ENCODE measurements at places on chromosomes 2 and 18.

DNA sequence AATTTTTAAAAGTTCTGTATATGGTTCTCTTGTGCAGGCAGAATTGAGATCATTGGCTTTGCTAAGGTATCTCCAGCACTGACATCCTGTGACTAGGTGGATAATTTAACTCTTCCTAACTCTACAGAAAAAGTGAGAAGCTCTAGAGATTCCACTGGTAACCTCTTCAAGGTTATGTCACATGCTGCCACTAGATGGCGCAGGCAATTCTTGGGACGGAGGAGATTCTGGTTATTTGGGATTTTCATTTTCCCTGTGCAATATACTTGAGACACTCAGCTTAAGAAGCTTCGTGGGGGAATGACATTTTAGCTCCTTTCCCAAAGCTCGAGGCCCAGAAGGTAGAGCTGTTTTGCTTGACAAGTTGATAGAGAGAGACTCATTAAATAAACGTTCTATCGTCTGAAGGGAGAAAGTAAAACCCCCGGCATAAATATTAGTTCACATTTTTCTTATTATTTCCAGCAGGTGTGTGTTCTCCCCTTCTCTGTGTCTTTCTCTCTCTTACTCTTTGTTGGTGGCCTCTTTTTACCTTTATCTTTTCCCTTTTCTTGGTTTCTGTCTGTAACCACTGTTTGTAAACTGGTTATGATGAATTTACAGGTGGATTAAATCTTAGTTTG, 26.6 kb upstream of the LANCL1 start:
- no peak for DNase-seq

DNA sequence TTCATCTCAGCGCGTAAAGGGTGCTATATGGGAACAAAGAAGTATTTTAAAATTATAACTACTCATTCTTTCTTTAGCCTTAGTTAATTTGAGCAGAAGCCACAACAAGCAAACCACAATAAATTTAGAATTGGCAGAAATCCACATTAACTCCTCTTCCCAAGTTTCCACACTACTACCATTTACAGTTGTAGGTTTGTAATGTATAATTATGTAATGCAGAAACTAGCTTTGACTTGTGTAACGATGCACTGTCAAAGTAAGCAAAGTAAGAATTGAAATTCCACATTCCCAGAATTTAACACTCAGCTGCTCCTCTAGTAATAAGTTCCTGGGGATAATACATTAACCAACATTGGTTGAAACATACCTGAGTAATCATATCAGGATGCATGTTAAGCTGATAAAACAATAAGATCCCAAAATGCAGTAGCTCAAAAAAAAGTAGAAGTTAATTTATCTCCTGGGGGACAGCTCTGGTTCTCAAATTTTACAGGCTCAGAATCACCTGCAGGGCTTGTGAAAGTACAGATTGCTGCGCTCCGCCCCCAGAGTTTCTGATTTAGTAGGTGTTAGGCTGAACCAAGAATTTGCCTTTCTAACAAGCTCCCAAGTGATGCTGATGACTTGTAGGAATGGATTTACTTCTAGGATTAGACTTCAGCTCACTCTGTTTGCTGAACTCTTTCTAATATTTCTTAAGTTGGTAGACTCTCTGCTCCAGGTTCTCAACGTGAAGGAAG, 9.9 kb downstream of the GRP start:
- DNase-seq, result no peak

GRCh38 chr18:9987931-9988330, 74.1 kb downstream of the VAPA start:
- no peak for DNase-seq

DNA sequence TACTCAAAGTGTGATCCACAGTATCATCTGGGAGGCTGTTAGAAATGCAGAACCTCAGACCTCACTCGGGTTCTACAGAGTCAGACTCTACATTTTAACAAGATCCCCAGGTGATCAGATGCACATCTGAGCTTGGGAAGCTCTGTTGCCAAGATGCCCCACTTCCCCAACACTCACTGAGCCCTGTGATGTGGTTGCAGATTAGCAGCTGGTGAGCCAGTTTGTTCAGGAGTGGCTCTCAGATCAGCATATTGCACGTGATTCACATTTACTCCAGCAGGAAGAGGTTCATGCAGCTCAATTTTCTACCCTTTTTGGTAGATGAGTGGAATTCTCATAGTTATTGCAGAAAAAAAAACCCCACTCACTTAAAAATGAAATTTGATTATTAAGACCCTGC, 96.4 kb downstream of the VIT start:
- DNase-seq, result no peak

DNA sequence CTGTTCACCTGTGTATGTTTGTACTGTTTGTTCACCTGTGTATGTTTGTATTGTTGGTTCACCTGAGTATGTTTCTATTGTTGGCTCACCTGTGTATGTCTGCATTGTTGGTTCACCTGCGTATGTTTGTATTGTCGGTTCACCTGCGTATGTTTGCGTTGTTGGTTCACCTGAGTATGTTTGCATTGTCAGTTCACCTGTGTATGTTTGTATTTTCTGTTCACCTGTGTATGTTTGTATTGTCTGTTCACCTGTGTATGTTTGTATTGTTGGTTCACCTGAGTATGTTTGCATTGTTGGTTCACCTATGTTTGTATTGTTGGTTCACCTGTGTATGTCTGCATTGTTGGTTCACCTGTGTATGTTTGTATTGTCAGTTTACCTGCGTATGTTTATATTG, 14.6 kb downstream of the ADI1 start:
- no peak for DNase-seq

DNA sequence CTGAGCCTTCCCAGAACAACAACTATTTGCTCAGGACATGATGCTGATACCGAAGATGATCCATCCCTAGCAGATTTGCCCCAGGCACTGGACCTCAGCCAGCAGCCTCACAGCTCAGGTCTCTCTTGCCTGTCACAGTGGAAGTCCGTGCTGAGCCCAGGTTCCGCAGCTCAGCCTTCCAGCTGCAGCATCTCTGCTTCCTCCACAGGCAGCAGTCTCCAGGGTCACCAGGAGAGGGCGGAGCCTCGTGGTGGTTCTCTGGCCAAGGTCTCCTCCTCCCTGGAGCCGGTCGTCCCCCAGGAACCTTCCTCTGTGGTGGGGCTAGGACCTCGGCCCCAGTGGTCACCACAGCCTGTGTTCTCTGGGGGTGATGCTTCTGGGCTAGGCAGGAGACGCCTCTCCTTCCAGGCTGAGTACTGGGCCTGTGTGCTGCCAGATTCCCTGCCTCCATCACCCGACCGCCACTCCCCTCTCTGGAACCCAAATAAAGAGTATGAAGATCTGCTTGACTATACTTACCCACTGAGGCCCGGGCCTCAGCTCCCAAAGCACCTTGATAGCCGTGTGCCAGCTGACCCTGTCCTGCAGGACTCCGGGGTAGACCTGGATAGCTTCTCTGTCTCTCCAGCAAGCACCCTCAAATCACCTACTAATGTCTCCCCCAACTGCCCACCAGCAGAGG, 15.4 kb downstream of the CEP68 start:
- DNase-seq, result no peak

- DNase-seq, result no peak
Measured at GRCh38 chr18:65659912-65660311, 90.9 kb upstream of the CDH7 start.

DNA sequence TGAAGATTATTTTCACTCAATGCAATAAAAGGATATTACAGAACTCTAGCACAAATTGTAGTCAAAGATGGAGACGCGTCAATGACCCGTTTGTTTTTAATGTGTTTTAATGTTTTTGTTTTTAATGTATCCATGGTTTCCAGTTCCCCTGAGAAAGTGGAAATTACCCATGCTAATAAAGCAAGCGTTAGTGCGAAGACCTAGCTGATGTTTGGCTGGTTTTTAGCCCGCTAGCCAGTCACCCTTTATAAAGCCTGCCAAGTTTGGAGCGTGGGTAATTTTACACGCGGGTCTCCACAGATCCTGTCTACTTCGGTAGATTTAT, 430 bp upstream of the CHMP1B start:
- DNase-seq, result no peak

DNA sequence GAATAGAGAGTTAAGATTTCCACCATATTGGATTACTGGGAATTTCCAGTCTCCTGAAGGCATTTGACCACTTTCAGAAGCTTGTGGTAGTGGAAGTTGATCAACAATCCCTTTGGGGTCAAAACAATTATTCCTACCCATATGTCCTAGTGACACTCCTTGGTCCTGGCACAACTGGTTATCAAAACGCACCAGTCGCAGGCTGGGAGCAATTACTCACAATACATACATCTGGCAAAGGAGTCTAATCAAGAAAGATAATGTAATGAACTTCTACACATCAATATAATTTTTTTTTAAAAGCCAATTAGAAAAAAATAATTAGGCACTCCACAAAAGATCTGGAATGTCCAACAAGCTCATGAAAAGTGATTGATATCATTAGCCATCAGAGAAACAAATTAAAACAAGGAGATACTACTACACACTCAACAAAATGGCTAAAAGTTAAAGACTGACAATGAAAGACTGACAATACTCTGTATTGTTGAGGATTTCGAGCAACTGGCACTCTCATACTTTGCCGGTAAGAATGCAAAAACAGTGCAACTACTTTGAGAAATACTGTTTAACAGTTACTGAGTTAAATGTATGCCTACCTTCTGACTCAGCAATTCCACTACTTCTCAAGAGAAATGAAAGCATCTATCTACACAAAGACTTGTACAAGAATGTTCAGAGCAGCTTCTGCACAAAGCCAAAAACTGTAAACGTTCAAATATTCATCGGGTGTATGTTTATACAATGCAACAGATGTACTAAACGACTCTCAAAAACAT, 2.0 kb downstream of the INO80C start:
- DNase-seq, result no peak

DNA sequence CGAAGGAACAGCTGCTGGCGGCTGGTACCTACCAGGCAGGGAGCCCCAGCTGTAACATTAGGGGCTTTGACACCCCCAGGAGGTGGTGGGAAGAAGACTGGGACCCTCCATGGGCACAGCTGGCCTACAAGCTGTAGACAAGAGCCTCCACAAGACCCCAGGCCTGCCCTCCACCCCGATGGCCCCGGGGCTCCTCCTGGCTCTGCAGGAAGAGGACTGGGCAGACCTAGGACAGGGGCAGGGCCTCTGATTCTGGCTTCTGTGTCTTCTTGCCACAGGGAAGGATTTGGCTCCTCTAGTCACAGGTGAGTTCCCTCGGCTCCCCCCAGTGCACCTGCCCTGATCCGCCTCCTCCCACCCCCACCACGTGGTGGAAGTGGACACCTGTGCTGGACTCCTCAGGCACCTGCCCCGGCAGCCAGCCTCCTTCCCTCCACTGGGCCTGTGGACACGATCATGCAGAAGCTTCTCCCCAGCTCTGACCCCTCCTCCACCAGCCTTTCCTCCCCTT, 53.4 kb upstream of the ODC1 start:
- no peak for DNase-seq

DNA sequence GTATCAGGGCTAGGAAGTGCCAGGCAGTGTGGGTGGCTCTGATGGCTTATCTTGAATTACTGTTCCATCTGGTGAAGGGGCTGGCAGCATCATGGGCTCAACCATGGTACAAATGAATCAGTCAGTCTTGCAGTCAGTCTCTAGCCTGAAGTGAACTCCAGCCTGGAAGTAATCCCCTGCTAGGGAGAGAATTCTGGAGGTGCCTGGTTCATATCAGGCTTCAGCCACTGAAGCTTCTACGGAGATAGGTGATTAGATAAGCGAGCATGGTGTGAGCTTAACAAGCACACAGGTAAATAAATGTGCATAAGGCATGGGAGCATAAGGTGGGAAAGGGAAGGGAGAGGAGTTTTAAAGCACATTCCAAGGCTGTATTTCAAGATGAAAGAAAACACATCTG, 541.7 kb downstream of the MBD2 start:
- no peak for DNase-seq

- no peak for DNase-seq
Measured at GRCh38 chr2:24739354-24740025, 53.7 kb downstream of the PTRHD1 start.

GRCh38 chr2:24930768-24931167, 10.7 kb upstream of the ADCY3 start:
- DNase-seq, result no peak

DNA sequence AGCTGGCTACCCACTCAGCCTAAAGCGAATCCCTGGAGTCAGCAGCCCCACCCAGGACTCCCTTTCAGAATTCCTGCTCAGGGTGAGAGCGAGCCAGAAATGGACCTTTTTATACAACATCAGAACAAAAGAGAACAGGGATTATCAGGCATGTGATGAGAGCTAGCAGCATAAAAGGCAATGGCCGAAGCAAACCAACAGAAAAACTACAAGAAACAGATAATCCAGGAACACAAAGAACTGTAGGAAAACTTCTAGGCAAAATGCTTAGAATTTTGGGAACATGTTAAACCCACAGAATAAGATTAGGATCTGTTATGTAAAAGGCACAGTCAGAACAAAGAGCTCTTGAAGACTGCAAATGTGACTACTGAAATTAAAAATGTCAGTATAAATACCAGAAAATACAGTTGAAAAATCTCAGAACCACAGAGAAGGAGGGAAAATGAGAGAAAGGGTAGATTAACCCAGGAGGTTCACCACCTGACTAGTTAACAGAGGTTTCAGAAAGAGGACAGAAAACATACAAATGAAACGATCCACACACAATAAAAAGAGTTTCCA, 31.3 kb downstream of the ITGA6 start:
- no peak for DNase-seq

DNA sequence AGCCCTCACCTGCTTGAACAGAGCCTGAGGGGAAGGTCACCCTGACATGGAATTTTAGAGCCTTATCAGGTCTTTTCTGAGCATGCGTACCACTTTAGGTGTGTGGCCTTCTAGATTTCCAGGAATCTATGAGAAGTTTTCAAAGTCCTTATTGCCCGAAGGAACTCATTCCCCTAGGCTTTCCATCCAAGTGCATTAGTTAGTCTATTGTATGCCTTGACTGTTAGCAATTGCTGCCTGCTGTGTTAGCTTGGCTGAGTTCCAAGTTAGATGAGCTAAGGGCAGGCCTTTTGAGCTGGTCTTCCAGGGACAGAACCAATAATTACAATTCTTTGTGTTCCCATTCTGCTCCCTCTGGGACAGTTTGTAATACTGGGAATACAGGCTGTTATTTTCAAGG, 30.8 kb upstream of the PUM2 start:
- DNase-seq, result no peak

DNA sequence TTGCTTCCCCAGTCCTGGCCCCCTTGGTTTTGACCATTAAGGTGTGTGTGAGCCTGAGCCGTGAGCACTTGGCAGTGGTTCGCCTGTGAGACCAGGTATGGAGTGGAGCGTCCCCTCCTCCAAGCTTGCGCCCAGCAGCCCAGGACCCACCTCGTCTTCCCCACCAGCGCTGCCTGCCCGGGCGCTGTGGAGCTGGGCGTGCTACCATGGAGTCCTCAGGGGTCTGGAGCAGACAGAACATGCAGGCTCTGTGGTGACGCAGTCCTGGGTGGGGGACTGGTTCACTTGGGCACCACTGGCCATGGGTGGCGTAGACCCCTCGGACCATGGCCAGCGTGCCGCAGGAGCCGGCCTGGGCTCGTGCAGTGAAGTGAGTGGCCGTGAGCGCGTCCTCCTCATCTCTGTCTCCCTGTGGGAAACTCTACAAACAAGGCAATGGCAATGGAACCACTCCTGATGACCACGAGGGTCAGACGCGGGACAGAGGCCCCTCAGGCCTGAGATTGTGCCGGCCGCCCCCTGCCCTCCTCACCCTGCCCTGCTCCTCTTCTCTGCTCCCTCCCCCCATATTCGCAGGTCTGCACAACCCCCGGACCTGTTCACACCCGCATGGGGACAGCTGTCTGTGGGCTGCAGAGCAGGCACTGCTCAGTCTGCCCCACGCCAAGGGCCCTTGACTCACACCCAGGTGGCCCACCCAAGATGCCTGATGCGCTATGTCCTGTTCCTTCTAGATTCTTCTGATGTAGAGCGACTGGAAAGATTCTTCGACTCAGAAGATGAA, 15.0 kb downstream of the DTYMK start:
- DNase-seq, result no peak
